ENCODE measurements at places on chromosomes 11 and 22.

GRCh38 chr22:37768273-37768672 lies 39.5 kb upstream of the GCAT start:
- no peak for DNase-seq

- no peak for DNase-seq
Measured at GRCh38 chr22:26131589-26132154, 37.6 kb upstream of the SEZ6L start.

GRCh38 chr22:26846645-26847044 lies 189.3 kb downstream of the MIAT start:
- no peak for DNase-seq

- no peak for DNase-seq
Measured at GRCh38 chr22:41819257-41819656, 13.6 kb upstream of the SREBF2 start.

- DNase-seq, result no peak
Measured at GRCh38 chr22:37547251-37547741, 13.0 kb upstream of the CDC42EP1 start.

- no peak for DNase-seq
Measured at GRCh38 chr11:73233211-73233610, 15.1 kb downstream of the P2RY2 start.

GRCh38 chr11:1834779-1835670 lies at the start of gene SYT8:
TSS of gene SYT8 (plus strand) at chr11:1834990. CDS start at chr11:1835106, 116 bp downstream.
- no peak for DNase-seq

GRCh38 chr11:63020671-63021291 lies 5.1 kb upstream of the SLC22A8 start:
- DNase-seq, result no peak

DNA sequence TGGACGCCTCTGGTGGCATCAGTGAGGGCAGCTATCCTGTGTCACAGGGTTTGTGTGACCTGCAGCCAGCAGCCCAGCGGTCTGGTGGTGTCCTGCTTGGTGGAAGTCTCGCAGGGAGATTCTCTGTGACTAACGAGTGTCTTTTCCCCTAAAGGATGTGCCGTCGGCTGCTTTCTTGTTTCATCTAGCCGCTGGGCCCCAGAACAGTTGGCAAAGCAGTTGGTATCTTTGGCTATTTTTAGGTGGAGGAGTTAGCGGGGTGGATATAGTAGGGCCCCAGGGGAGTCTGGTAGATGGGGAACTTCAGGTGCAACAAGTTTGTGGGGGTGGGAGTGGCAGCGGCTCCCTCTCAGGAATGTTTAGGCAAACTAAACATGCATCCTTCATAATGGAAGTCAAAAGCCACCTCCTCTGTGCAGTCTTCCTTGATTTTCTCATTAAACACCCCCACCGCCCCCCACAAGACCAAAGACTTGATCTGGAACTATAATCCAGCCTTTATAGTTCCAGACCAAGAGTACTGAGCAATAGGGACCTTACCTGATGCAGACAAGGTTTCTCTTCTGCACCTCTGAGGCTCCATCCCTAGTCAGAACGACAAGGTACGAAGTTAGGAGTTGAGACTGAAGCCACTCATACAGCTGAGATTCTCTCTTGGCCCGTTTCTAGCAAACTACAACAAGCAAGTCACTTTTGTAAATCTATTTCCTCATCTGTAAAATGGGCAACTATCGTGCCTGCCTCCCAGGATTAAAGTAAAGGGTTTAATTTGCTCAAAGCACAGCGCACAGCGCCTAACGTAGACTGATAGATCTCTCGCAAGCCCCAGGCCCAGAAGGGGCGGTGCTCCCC lies 1.1 kb upstream of the PELI3 start:
- no peak for DNase-seq

GRCh38 chr11:126519764-126520734 lies 164.6 kb downstream of the ST3GAL4 start:
- peak; percentile 54 for DNase-seq

DNA sequence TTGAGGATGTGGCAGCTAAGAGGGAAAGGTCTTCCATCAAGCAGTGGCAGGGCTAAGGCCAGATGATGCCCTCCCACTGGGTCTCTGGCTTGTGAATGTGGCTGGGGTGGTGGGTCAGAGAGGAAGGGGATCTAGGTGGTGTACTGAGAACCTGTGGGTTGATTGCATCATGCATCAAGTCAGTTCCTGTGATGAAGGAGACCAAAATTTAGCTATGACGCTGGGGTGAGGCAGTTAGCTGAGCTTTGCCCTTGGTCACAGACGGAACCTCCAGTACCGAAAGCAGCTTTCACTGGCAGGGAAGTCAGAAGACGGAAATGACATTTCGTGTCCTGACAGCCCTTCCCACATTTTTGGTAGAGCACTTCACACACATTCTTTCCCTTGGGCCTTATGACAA lies 20.7 kb downstream of the ATG16L2 start:
- no peak for DNase-seq

GRCh38 chr11:94469416-94469815 lies 24.2 kb downstream of the MRE11 start:
- DNase-seq, result no peak

GRCh38 chr11:43914466-43914865 lies 28.0 kb upstream of the C11orf96 start:
- DNase-seq, result no peak

- no peak for DNase-seq
Measured at GRCh38 chr11:126006068-126006467, 56.6 kb downstream of the CDON start.

DNA sequence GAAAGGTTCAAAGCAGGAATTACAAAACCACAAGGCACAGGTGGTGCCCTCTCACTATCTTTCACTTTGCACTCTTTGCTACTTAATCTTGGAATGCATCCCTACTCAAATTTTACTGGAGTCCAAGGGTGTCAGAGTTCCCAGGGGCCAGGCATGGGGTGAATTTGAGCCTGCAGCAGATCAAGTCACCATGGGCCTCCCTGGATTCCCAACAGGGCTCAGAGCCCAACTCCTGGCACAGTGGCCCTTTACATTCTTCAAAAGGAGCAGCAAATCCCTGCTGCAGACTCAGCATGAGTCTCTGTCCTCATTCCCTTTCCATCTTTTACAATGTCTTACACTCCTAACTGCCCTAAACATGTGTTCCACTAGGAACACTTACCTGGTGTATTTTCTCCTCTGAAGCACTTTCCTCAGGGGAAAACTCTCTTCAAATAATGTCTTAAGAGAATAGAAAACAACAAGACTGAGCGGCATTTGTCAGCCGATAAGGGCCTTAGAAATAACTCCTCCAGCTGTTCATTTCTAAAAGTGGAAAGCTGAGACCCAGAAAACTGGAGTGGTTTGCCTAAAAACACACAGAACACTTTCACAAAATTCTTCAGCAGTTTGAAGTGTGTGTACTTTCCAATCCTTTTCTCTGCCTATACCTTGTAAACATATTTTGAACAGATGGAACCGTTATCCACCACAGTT lies 596.0 kb downstream of the INSC start:
- peak; percentile 94 for DNase-seq

DNA sequence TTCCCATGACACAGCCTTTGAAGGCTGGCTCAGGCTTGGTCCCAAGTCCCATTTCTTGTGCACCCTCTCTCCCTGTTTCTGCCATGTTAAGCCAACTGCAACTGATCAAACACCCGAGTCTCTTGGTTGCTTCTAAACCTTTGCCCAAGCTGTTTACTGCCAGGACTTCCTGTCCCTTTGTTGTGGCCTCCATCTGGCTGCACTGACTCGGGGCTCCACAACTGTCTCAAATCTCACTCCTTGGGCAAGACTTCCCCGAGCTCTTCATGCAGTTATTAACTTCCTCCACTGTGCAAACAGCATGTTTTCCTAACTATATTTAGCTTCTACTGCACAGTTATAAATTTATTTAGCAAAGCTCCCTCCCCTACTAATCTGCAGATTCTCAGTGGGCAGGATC lies 4.3 kb downstream of the VPREB1 start:
- DNase-seq, result no peak

- DNase-seq, result no peak
Measured at GRCh38 chr11:68692115-68692514, 7.8 kb downstream of the GAL start.

DNA sequence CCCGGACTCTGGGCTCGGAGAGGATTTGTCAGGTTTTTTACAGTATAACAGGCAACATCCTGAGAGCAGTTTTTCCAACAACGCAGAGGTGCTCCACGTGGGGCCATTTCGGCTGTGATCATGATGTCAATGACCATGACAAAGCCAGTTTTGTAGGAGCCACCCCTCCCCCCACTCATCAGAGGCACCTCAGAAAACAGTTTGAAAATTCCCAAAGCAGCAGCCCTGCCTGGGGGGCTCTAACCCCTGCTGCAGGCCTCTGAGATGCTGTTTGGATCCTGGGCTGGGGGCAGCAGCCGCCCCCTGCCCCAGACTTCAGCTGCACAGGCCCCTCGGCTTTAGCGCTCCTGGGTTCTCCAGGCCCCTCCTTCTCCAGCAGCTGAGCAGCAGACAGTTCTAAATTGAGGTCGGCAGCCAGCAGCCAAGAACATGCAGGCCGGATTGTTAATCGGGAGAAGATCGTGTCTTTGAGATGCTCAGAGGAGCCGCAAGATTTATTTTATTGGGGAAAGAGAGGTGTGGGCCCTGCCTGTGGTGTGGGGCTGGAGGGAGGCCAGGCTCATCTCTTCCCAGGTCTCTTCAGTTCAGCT lies 19.4 kb downstream of the NFAM1 start:
- peak; percentile 48 for DNase-seq

GRCh38 chr11:48040830-48041444 lies 60.6 kb downstream of the PTPRJ start:
- DNase-seq, result no peak
